ENCODE measurements at places on chromosomes 1 and 21.

- DNase-seq: no peak
These were observed 37.3 kb downstream of the OLFML2B start for GRCh38 chr1:161986328-161986727.

DNA sequence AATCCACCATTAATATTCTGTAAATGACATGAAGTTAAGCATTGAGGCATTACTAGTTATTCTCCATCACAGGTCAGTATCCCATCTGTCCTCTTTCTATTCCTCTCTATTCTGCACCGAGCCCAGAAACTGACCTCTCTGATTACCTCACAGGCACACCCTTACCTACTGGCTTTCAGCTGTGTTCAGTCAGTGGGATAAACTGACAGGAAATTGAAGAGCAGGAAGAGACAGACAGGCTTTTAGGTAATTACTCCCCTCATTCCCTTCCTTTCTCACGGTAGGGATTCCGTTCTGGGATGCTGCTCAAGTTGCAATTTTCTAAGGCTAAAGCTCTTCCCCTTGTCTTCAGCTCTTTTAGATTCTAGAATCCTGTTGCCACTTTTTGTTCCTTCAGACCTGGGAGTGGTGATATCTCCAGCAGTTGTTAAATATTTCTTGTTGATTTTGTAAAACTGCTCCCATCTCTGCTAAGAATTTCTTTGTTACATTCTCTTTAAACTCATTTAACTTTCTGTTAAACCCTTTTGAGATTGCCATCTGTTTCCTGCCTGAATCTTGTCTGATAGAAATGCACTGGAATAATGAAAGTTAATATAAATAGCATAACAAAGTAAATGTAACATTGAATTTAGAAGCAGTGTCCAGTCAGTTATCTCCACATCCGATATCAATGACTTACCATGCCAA, 1063.4 kb downstream of the PLA2G4A start:
- no peak for DNase-seq

DNA sequence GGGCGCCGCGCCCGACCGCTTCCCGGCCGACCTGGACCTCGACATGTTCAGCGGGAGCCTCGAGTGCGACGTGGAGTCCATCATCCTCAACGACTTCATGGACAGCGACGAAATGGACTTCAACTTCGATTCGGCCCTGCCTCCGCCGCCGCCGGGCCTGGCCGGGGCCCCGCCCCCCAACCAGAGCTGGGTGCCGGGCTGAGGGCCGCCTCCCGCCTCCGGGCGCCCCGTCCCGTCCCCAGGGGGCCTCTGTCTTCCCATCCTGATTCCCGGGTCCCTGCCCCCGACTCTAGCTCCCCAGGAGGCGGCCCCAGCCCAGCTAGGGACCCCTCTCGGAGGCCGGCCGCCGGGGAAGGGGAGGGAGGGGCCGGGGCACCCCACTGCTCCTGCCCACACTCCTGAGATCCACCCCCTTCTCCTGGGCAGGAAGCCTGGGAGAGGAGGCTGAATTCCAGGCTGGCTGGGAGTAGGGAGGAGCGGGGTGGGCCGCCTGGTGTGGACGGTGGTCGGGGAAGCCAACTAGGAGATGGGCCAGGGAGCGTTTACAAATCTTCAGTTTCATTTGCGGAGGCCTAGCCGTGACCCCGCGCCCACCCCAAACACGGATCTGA, 21.4 kb downstream of the FOXO6 start:
- DNase-seq: no peak

GRCh38 chr21:43287795-43288755, 119.3 kb downstream of the CRYAA start:
- no peak for DNase-seq

- DNase-seq: no peak
These were observed 55.0 kb downstream of the FCRL5 start for GRCh38 chr1:157497284-157497683.

GRCh38 chr1:175073061-175073460, 5.4 kb downstream of the TNN start:
- DNase-seq: no peak

DNA sequence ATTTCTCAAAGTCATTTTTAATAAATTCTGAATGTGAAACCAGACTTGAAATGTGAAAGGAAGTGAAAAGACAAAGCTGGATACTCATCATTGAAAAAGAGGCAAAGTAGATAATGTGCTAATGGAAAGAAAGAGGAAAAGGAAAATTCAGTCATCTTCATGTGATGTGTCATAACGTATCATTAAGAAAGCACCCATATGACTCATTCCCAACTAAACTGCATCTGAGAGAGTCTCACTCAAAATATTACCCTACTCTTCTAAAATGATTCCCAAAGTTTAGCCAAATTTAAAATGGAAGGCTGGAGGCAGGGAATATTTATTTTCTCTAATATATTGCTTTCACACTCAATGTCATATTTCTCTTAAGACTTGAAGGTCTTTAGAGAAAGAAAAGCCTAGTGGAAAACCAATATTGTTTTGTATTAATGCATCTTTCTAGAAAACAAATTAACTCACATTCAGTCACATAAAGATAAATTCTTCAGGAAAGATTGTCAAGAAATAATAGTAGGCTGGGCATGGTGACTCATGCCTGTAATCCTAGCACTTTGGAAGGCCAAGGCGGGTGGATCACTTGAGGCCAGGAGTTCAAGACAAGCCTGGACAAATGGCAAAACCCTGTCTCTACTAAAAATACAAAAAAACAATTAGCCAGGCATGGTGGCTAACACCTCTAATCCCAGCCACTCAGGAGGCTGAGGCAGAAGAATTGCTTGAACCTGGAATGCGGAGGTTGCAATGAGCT, 129.9 kb downstream of the SLC30A10 start:
- no peak for DNase-seq

DNA sequence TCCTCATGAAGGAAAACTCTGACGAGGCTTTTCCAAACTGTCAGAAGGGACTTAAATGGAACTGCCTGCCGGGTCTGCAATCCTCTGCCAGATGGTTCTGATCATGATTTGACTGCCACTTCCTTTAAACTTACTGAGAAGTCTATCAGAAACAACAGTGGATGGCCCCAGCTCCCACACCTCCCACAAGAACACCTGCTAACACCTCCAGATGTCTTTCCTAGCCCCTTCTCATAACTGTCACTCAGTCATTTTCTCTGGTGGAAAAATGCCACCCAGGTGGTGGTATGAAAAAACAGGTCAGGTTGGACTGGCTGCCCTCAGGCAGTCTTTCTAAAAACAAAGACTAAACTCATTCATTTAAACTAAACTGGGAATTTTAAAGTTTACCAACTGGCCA, 66.7 kb upstream of the ABCD3 start:
- no peak for DNase-seq

- DNase-seq: no peak
These were observed 76.7 kb upstream of the SCCPDH start for GRCh38 chr1:246647513-246647912.

DNA sequence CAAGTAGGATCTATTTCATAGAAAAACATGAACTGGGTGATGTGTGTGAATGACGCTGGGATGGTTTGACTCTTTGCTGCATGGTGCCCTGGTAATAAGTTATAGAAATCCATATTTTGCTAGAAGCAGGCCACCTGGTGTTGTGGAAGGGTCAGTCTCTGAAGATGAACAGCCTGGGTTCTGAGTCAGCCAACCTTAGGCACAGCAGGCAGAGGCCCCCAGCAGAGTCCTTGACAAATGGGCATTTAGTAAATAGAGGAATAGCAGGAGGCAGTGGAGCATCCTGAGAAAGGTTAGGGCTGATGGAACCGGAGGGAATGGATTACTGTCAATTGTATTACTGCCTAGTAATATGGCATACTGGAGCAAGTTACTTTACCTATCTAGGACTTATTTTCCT, 20.9 kb downstream of the FGGY start:
- no peak for DNase-seq

GRCh38 chr1:159473335-159473734, 33.8 kb downstream of the OR10J1 start:
- DNase-seq: no peak

DNA sequence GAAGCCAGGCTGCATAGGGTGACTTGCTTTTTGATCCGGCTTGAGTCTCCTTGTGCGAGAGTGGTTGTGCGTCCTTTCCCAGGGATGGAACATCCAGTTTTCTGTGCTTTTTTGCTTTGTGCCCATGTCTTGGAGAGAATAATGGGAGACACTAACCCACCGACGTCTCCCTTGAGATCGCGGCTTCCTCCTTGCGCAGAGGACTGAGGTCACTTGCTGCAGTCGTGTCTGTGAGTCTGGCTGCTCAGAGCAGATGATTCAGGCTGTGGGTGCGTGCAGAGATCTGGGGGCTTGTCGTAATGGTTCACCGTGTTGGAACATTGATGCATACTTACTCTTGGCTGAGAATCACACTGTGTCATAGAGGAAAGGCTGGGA, 164.5 kb upstream of the CACNA1E start:
- DNase-seq: no peak

DNA sequence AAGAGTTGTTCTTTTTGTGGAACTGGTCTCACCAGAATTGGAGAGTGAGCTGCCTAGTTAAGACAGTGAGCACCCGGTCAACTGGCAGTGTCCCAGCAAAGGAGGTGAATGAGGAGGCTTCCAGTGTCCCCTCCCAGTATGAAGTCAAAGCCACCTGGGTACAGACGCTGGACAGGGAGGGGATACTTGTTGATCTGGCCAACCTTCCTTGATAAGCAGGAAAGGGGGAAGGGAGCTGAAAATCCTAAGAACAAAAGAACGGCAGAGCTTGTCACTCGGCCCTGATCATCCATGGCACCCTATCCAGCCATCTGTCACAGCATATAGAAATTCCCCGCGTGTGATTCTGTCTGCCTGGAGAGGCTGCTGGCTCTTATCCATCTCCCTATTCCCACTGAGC, 91.5 kb downstream of the SSBP3 start:
- no peak for DNase-seq

DNA sequence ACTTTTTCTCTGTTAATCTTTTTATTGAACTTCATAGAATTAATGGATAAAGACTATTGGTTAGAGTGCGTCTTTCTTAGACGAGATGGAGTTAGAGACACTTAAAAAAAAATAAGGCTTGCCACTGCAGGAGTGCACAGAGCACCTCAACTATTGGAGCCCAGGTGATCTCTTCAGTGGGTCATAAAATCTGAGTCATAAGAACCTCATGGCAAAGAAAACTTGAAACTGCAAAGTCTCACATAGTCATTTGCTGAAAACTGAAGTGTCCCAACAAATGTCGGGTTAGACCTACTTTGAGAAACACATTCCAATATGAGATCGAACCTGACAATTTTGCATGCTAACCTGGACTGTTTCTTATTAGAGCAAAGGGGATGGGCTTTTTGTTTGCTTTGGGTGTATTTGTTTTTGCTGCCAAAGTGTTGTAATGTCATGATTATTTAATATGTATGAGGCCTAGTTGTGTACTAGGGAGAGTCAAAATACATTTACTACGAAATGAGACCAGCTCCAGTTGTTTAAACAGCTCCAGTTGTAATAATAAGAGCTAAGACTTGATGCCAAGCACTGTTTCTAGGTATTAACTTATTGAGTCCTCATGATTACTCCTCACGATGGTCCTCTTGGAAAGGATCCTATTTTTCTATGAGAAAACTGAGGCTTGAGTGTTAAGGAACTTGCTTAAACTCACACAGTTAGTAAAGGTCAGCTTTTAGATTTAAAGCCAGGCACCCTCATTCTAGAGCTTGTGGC, 65.1 kb downstream of the DDR2 start:
- DNase-seq: no peak

GRCh38 chr1:230690101-230690500, 23.8 kb downstream of the AGT start:
- no peak for DNase-seq

DNA sequence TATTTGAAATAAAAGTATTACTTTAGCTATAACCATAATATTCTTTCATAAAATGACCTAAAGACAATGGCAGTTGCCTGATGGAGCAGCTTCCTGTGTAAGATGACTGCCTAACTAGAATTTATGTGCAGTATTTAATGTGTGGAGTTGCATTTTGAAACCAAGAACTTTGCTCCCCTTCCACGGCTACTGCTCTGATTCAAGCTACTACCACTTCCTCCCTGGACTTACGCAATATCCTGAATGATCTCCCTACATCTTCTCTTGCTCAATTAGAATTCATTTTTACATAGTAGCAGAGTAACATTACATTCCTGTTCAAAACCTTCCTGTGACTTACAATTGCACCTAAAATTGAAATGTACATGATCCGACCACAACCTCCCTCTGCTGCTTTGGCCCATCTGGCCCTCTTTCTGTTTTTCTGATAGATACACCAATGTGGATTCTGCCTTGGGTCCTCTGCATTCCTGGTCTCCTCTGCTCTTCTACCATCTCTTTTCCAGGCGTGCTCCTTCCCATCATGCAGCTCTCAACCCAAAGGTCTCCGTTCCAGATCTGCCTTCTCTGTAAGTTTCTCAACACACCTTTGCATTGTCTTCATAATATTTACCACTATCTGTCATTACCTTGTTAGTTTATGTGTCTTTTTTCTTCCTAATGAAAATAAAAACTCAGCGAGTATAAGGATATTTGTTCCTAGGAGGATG, 47.4 kb upstream of the USP25 start:
- DNase-seq: no peak

DNA sequence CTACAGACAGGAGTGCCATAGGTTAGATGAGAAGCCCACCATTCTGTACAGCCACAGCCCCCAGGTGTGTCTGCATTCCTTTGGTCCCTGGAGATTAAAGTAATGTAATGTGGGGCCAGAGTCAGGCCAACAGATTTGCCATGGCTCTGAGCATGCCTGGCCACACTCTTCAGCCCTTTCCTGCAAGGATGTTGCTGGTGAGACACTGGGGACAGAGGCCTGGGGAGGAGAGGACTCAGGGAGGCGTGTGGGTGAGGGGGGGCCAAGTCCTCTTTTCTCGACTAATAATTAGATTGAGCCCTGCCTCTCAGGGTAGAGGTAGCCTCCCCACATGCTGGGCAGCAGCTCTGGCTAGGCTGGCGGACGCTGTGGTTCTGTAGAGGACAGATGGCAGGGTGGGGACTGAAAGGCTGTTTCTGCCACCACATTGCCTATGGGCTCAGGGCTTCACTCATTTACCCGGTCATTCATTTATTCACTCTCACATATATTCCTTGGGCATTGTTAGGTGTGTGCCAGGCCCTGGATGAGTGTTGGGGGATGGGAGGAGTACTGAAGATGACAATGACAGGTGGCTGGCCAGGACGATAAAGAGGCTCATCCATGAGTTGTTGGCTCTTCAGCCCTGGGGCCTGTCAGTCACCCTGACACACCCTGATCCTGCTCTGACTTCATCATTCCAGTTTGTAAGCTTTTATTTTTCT, 7.1 kb upstream of the PRCC start:
- no peak for DNase-seq

GRCh38 chr1:205147191-205147835, 25.5 kb upstream of the RBBP5 start:
- DNase-seq: no peak

- DNase-seq: no peak
These were observed 12.0 kb upstream of the GIPC2 start for GRCh38 chr1:78033797-78034172.

DNA sequence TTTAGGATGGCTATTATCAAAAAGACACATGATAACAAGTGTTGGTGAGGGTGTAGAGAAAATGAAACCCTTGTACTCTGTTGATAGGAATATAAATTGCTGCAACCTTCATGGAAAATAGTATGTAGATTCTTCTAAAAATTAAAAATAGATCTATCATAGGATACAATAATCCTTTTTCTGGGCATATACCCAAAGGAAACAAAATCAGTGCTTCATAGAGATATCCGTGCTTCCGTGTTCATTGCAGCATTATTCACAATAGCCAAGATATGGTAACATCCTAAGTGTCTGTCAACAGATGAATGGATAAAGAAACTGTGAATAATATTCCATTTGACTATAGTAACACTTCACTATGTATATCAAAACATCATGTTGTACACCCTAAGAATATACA, 106.7 kb downstream of the MIS18A start:
- DNase-seq: no peak

GRCh38 chr1:115753361-115753760, 15.2 kb downstream of the CASQ2 start:
- DNase-seq: no peak

GRCh38 chr1:23099171-23099536, 69.5 kb downstream of the LUZP1 start:
- DNase-seq: no peak
